ENCODE measurements at places on chromosomes 7 and 10.

- DNase-seq = peak; percentile 42
These were observed 181.3 kb downstream of the SDK1 start for GRCh38 chr7:3482147-3482921.

- DNase-seq = no peak
These were observed 172.2 kb downstream of the SH2D4B start for GRCh38 chr10:80709866-80710265.

DNA sequence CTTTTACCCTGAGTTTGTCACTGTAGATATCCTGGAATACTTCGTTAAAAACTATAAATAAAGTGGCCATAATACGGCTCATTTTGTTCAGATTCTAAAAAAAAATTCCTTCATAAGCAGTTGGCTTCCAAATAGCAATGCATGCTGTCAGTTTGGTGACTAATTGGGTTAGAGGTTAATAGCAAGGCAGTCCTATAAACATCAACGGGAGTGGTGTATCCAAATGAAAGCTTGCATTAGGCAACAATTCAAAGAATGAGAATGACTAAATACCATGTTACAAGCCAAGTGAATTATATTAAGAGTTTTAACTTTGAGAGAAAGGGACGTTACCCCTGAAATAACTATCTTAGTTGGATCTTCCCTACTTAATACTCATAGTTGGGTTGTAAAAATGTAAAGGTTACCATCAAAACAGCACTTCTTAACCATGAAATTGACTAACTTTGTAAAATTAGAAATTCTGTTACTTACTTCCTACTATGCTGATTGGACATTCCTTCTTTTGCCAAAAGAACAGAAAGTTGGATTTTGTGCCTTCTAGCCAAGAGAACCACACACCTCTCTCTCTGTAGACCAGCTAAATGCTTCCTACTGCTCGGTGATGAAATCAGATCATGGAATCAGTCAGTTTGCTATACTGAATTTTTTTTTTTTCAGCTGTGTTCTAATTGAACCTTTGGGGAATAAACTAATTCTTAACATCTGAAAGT is 98.0 kb downstream of the KAT6B start:
- peak; percentile 87 for DNase-seq

- no peak for DNase-seq
These were observed 23.1 kb downstream of the PLPP4 start for GRCh38 chr10:120480065-120480600.

DNA sequence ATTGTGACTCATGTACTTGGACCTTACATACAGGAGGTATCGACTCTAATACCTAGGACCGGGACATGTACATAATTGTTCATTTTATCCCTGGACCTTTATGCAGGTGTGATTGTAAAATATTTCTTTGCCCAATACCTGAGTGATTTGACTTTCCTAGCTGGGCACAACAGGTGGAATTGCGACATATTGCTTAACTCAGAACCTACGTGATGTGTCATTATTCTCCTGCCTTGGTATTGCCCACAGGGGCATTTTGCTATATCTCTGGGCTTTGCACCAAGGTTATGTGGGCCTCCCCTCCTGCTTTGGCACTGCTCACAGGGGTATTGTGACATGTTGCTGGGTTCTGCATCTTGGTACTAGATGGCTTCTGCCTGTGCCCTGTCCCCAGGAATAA is 23.9 kb upstream of the ZNF107 start:
- no peak for DNase-seq

GRCh38 chr7:152078786-152079185 is 53.3 kb downstream of the GALNT11 start:
- DNase-seq = no peak

- DNase-seq = no peak
These were observed 437.7 kb downstream of the RPS24 start for GRCh38 chr10:78471326-78471722.

GRCh38 chr10:115772606-115773005 is 500.4 kb downstream of the GFRA1 start:
- DNase-seq = peak; percentile 52

DNA sequence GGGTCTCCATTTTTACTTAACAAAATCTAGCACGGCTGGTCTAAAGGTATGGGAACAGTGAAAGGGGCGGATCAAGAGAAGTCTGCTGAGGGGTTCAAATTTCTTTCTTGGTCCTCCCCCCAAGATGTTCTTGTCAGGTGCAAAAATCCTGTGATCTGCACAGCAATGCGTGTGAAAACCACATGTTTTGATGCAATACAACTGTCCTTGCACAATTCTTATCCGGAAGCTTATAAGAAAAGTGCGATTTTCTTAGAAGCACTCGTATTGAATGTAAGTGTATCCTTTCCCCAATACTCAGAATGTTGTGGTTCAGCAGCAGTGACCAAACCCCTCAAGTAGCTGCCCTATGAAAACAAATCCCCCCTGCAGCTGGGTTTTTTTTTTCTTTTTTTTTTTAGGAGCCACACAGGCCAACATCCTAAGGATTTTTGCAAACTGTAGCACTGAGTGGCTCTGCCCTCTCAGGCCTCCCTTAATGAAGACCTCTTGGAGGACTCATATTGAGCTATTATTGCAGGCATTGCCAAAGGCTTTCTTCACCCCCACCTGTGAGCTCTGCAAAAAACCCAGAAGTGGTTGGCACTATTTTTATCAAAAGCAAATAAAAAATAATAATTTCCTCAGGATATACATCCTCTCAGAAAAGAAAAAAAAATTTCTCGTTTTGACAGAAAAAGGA is 151.9 kb upstream of the ITGB1 start:
- no peak for DNase-seq

DNA sequence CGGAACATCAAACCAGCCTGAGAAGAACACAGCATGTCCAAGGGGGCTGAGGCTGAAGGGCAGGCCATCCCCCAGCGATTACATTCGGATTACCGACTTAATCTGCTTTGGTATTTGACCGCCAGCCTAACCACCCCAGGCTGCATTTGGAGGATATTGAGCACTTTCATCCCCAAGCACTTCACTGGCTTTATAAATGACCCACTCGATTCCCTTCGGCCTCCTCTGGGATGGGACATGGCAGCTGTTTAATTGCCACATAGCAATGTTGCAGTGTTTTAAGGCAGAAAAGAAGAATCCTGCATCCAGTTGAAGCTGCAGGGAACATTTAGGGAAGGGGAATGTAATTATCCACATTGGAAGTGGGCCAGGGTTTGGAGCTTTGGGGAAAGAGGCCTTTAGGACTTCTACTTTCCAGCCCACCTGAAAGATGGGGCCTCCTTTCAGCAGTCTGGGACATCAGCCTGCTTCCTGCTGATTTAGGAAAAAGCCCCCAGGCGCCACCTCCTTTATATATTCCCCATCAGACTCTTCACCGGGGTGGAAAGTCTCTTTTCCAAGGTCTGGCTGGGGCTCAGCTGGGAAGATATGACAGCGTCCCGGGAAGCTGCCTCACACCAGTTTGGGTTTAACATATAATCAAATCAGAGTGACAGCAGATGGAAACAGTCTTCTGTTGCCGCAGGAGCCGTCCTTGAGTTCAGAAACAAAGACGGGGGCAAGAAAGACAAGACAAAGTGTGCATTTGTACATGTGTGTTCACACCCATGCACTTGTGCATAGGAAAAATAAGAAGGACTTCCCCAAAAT is 9.2 kb downstream of the DPCD start:
- DNase-seq = no peak

DNA sequence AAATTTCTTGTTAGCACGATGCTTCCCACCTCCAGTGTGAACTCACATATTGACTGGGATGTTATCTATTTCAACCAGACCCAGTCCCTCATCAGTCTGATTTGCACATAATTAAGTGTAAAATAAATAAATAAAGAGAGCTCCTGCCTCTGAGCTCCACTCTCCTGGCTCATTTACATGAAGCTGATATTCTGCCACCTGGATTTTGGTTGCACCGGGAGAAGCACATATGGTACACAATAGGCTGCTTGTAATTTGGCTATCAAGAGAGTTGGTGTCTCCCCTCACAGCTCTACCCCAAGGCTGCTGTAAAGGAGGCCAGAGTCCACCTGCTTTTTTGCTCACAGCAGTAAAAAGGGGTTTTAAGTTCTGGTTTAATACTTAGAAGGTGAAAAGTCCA is 610.5 kb downstream of the KCNMA1 start:
- DNase-seq = no peak

DNA sequence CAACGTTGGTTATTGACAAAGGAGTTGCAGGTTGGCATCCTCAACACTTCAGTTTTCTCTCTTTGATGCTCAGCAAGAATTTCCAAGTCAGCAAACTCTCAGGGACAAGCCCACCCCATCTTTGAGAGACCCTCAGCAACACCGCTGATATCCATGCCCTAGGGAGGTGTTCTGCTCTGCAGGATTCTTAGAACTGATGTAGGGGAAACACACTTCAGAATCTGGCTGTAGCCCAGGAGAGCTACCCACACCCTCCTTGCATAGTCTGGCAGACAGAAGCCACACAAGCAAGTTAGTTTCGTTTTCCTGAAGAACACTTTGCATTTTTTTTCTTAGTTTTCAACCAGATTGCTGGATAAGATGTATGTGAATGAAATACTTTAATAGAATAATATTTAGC is 822 bp downstream of the SAMD9L start:
- DNase-seq = peak; percentile 36

GRCh38 chr7:156055206-156055822 is 243.1 kb upstream of the SHH start:
- no peak for DNase-seq

DNA sequence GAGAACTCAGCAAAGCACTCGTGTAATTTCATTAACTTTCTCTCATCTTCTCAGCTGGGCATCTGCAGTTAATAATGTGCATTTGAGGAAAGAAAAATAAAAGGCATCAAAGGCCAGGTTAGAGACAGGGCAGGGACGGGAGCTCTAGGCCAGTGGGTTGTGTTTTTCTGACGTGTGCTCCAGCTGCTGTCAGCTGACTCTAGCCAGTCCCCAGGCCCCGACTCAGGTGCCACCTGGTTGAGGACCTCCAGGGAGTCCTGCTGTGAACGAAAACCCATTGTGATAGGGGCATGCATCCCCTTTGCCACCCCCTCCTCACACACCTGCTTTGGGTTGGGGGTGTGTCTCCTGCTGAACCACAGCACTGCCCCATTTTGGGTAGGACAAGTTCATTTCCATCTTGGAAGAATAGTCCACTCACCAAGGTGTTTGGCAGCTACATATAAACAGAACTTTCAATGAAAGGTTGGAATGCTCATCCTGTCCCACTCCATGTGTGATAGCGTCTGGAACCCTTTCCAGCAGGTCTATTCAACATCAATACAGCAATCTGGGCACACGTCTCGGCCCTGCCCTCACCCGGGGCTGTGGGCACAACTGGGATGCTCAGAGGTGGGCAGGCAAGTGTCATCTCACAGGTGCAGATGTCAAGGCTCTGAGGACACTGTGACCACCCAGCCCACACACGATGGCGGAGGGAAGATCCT is 146.1 kb upstream of the FAM20C start:
- DNase-seq = no peak

DNA sequence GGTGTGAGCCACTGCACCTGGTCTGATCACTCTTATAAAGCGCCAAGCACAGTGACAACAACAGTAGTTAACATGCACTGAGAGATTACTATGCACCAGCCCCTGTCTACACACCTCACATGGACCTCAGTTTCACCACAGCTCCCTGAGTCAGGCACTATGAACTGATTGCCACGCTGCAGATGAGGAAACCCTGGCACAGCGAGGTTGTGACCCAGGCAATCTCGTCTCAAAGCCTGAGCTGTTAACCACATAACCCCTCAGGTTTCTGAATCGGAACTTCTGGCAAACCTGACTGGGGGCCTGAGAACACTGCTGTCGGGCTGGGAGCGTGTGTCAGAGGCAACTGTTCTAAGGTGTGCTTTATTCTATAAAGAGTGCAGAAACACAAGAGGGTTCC is 150.8 kb downstream of the RNF216 start:
- DNase-seq = peak; percentile 78

DNA sequence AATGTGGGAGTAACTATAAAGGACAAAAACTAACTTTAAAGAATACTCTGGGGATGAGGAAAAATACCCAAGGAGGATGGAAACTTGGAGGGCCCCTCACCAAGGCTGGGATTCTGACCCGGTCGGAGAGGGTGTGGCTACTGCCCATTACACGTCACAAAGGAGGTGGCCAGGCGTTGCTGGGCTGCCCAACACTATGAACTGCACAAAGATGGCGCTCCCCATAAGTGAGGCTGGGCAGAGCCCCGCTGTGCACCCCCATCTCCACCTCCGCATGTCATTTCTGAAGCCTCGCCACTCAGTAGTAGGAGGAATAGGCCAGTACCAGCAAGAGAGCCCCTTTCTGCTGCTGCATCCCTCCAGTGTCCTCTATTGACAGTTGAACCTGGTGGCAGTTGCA is 290.1 kb upstream of the ZNF32 start:
- DNase-seq = no peak

GRCh38 chr7:105906695-105907094 is 30.3 kb upstream of the ATXN7L1 start:
- DNase-seq = no peak

DNA sequence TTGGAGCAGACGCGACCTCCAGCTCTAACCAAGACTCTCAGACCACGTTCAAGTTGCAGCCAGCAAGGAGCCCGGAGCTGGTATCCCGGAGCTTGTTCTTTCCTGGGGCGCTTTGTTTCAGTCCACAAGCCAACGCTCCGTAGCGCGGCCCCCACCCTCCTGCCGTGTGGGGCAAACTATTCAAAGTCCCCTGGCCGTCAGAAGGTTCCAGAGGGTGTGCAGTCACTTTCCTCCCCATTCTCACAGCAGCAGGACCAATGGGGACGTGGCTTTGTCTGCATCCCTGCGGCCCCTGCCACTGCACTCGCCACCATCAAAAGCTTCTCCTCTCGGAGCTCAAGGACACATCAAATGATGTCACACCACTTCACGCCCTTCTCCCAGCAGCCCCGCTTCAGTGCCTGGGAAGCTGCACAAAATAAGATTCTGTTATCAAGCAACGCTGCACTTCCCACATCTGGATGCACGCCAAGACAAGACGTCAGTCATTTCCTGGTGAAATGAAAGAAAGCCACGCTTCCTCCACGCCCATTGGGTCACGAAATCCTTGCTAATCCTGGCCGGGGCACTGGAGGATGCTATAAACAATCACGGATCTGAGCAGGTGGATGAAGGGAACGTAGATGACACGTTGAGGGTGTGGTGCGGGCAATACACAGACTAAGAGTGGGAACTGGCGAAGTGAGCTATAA is 348.2 kb downstream of the PTPRN2 start:
- no peak for DNase-seq

- DNase-seq = no peak
These were observed 32.6 kb upstream of the PDK4 start for GRCh38 chr7:95628831-95629439.

Data from mammary epithelial cell (primary cell).